ENCODE measurements at places on chromosomes 3 and 15.

GRCh38 chr15:77496715-77497109, 76.0 kb downstream of the HMG20A start:
- DNase-seq, result peak; percentile 54

DNA sequence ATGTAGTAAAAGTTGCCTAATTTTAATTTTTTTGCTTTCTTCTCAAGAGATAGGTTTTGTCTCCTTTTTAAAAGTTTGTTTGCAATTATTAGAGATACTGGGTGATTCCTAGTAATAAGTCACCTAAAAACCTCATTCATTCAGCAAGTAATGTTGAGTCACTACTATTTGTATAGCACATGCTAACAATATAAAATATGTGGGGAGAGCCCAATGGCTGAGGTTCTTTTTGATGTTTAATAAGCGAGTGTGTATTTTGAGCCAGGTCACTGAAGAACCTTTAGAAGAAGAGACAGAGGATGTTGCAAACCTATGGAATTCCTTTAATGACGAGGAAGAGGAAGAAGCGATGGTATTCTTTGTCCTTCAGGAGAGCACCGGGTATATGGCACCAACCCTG, 123.7 kb upstream of the CHRM5 start:
- no peak for DNase-seq

GRCh38 chr15:87781959-87782625, 474.4 kb downstream of the NTRK3 start:
- DNase-seq, result no peak

DNA sequence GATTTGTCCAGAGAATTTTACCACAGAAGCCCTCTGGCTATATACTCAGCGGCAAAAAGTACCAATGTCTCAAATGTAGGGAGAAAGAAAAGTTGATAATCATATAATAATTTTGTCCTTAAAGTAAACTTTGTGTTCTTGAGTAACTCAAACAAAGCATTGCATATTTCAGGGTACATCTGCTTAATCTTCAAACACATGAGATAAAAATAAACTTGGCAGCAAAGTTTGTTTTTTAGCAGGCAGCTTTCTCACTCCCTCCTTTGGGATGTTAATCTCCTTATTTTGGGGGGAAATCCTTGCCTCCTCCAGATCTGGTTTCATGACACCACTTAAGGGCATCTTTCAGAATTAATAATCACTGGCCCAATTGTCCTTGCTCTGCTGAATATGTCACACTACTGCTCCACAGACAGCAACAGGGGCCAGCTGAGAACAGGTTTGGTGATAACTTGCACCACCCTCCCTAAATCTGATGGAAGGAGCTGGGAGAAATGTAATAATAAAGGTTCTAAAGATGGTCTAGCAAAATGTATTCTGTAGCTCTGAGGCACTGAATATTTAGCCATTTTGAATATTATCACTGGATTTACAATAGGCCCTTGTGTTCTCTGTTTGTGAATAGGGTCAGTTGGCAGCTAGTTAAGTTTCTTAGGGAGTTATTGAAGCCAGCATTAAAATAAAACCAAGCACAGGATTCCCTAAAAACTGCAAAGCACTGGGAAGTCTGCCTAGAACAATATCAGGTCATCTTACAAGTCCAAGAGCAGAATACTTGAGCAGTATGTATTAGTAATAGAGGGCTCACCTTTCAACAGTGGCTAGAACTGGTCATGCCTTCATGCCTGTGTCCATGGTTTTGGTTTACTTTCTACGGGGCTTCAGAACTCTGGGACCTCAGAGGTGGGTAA, 79.2 kb downstream of the EFL1 start:
- no peak for DNase-seq

GRCh38 chr3:48797626-48798025, 50.0 kb downstream of the PRKAR2A start:
- no peak for DNase-seq

DNA sequence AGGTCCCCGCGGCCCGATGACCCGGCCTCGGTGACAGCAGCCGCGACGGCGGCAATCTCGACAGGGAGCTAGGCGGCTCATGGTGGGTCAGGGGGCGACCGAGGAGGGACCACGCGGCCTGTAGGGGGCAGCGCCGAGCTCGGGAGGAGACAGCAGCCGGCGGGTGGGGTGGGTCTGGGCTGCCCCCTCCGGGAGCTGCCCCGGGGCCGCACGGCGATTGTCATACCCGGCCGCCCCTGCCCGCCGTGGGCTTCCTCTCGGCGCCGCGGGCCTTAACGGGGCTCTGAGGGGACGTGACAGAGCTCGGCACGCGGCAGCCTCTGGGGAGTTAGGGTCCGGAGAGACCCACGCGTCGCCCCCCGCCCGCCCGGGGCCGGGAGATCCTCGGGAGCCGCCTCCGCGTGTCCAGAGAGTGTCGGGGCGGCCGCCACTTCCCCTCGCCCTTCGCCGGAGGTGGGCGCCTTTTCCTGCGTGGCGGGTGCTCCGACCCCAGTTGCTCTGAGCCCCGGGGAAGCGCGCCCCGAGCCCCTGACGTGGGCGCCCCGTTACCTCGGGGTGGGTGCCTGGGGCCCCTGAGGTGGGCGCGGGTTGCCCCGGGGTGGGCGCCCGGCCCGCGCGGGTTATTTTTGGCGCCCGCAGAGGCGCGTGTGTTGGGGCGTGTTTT, 539 bp upstream of the PLCL2 start:
- DNase-seq, result no peak

DNA sequence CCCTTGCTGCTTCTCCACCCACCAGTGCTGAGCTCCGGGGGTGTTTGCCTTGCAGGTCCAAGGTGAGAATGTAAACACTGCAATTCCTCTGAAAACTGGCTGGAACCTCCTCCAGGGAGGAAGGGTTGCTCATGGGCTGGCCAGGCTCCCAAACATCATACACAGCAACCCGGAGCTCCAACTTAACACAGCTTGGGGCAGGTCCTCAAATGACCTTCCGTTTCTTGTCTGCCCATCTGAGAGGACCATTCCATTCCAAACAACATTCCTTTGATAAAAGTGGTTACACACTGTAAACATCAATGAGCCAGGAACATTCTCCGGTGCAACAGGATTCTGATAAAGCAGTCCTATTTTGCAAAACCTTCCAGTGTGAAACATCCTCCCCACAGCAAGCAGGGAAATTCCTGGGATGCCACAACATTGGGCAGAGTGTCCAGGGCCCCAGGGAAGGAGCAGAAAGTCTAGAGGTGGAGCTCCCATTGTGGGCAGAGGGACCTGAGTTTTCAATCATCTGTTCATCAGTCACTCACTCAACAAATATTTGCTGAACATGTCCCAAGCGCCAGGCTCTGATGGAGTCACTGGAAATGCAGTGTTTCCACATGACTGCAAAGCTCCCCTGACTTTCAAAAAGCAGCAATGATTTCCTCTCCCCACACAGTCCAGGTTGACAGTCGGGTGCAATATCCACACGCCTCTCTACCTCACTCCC, 7.3 kb upstream of the HEG1 start:
- no peak for DNase-seq

GRCh38 chr3:4821975-4822374, 157.3 kb upstream of the BHLHE40 start:
- DNase-seq, result no peak

GRCh38 chr15:90004671-90005070, 3.5 kb downstream of the ZNF710 start:
- DNase-seq, result no peak

GRCh38 chr3:171888466-171888865, 45.3 kb downstream of the TMEM212 start:
- no peak for DNase-seq

- no peak for DNase-seq
Measured at GRCh38 chr3:57598765-57599360, 1.7 kb upstream of the ARF4 start.

DNA sequence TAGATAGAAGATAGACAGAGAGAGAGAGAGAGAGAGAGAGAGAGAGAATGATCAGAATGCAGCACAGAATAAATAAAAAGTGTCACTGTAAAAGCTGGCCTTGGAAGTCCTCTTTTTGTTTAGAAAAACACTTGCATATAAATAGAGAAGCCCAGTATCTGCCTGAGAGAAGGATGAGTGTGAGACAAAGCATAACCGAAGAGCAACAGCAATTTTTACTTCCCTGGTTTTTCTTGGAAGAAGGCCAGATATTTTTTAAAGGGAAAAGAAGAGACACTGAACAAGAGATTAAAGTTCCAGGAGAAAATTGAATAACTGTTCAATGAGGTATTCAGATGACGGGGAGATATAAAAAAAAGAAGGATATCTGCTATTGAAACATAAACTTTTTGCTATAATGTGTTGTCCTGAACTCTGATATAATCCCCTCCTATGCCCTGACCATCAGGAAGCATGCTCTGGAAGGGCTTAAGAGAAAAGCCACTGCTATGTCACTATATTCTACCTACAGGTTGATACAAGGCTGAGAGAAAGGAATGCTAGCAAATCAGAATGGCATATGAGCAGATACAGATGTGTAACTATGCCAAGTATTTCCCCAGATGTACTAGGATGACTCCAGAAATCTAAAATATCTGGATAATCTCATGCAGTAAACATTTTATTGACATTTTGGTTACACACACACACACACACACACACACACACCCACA, 358.9 kb downstream of the RBMS3 start:
- no peak for DNase-seq

DNA sequence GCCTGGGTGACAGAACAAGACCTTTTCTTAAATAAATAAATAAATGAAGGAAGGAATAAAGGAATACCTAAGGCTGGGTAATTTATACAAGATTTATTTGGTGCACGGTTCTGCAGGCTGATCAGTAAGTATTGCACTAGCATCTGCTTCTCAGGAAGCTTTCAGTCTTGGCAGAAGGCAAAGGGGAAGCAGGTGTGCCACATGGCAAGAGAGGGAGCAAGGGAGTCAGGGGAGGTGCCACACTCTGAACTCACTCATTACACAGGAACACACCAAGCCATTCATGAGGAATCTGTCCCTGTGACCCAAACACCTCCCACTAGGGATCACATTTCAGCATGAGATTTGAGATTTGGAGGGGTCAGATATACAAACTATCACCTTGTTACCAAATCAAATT, 56.4 kb downstream of the PRKCI start:
- no peak for DNase-seq

- no peak for DNase-seq
Measured at GRCh38 chr3:22089284-22089683, 338.3 kb upstream of the ZNF385D start.

Data from DMS79 (cell line).